ENCODE measurements at places on chromosomes 4 and X.

DNA sequence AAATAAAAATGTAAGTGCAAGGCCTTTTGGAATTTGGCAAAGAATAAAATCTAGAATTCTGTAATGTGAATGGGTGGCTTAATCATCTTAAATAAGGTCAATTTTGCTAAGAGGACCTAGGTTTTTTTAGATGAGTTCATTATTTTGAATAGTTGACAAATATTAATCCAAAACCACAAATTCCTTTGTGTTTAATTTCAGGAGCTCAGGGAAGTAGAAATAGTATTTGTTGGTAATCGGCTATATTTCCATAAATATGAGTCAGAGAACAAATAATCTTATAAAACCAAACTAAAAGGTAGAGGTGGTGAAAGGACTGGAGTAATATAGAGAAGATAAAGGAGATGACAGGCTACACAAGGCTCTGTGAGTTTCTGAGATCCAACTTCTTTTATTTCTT lies 190.4 kb upstream of the TLL1 start:
- H3K27me3 ChIP-seq, result no peaks in the 10 kb centered on the region
- H3K4me1 ChIP-seq, result no peaks in the 10 kb centered on the region
- no peak for DNase-seq
- H3K27ac ChIP-seq, result no peak overlapping the region
- no peaks in the 10 kb centered on the region for H3K36me3 ChIP-seq

DNA sequence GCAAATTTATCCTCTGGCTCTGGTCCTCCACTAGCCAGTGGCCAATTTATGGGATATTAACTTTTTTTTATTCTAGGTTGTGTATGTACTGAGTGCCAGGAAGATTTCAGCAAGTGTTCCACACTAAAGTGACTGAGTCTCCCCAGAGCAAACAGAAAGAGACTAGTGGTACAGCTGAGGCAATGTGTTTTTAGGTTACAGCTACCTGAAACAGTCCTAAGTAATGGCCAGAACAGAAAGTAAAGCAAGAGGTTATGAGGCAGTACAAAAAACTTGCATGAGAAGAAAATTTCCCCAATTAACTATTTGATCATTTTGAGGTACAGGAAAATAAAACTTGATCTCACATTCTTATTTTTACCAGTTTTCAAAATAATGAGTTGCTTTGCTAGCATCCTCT lies 31.2 kb downstream of the PRDM8 start:
- peaks cover 37% of the 10 kb centered on the region for H3K27me3 ChIP-seq
- DNase-seq, result no peak
- H3K4me1 ChIP-seq, result no peaks in the 10 kb centered on the region
- H3K36me3 ChIP-seq, result no peaks in the 10 kb centered on the region
- no peak overlapping the region for H3K4me3 ChIP-seq

GRCh38 chr4:72974694-72975487 lies 94.6 kb downstream of the COX18 start:
- DNase-seq, result no peak
- H3K27ac ChIP-seq, result no peak overlapping the region
- no peak overlapping the region for H3K4me3 ChIP-seq
- H3K4me1 ChIP-seq, result peaks cover 2% of the 10 kb centered on the region
- H3K36me3 ChIP-seq, result no peaks in the 10 kb centered on the region
- H3K27me3 ChIP-seq, result peaks cover 28% of the 10 kb centered on the region

DNA sequence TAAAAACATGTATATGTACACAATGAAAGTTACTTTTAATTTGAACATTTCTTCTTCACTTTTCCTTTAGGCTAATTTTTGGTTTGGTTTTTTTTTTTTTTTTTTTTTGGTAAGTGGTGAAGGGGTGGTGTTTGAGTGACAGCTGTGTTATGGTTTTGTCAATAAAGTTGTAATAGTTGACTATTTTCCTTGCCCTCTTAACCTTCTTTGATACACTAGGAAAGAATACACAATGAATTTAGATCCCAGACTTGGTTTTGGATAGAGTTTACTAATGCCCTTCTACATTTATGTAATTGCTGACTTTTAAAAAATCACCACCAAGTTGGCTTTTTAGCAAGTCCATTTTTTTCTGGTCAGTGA lies 38.1 kb upstream of the MSMO1 start:
- peaks cover 12% of the 10 kb centered on the region for H3K4me1 ChIP-seq
- no peak for DNase-seq
- no peak overlapping the region for H3K27ac ChIP-seq
- no peaks in the 10 kb centered on the region for H3K27me3 ChIP-seq
- no peak overlapping the region for H3K4me3 ChIP-seq

GRCh38 chr4:67725981-67726380 lies 25.0 kb upstream of the UBA6 start:
- H3K4me1 ChIP-seq, result no peaks in the 10 kb centered on the region
- no peak overlapping the region for H3K4me3 ChIP-seq
- no peaks in the 10 kb centered on the region for H3K27me3 ChIP-seq
- no peak for DNase-seq
- H3K36me3 ChIP-seq, result no peaks in the 10 kb centered on the region
- no peak overlapping the region for H3K27ac ChIP-seq

DNA sequence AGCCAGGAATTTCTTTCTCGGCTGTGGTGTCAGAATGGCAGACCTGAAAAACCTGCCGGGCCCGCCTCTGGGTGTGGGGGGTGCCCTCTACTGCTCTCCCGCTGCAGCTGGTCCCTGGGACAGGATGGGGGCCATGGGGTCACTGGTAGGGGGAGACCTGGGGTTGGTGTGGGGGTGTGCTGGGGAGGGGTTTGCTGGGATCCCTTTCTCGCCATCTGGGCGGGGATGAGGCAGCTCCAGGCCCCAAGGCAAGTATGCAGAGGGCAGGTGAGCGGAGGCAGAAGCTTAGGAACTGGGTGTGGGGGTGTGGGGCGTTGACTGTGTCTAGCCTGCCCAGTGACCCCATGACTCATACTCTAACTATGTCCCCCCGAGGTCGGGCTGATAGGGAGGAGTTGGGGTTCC lies 884 bp downstream of the CCDC120 start:
- no peak overlapping the region for H3K27ac ChIP-seq
- DNase-seq, result no peak
- peaks cover 12% of the 10 kb centered on the region for H3K4me1 ChIP-seq
- H3K27me3 ChIP-seq, result no peaks in the 10 kb centered on the region
- H3K36me3 ChIP-seq, result peaks cover 2% of the 10 kb centered on the region
- H3K4me3 ChIP-seq, result no peak overlapping the region

- H3K27ac ChIP-seq, result no peak overlapping the region
- H3K36me3 ChIP-seq, result no peaks in the 10 kb centered on the region
- DNase-seq, result no peak
- H3K27me3 ChIP-seq, result peaks cover 33% of the 10 kb centered on the region
Observed at GRCh38 chr4:52836678-52837077, 25.4 kb upstream of the RASL11B start.

DNA sequence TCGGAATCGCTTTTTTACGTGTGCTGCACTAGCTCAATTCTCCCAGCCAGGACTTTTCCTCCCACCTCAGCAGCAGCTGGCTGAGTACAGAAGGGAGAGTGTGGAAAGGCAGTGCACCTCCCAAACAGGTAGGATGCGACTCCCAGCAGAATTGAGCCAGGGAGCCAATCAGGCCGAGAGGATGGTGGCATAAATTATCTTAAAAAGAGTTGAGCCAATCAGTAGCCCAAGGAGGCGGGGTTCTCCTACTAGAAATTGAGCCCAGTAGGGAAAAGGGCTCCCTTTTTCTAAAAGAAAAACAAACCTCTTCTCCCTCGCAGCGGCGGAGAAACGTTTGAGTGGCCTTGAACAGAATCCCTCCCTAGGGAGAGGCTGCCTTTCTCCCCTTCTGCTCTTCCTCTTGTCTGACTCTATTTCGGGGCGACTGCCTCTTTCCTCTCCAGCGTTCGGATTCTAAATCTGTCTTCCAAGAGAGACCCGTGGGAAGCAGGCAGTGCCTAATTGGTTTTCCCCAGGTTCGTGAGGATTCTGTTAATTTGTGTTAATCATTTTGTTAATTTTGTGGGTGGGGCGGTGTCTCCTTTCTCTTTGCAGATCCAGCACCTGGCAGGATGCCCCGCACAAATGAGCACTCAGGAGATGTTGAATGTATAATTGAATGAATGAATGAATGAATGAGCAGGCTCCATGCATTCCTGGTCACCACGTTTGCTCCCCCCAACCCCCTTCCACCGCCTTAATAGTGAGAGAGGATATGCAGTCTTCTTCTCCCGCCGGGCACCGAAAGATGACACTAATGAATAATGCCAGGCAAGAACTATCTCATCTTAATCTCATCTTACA lies at the start of gene GABRG1:
GABRG1 (minus strand) TSS at position 142 of the 843 bp plus-strand sequence; CDS start at position 1, 141 bp downstream.
- H3K27ac ChIP-seq, result no peak within 1 kb of the TSS
- no peak for DNase-seq
- H3K4me1 ChIP-seq, result no peaks in the 10 kb centered on the region
- no peaks in the 10 kb centered on the region for H3K36me3 ChIP-seq
- no peak within 1 kb of the TSS for H3K4me3 ChIP-seq
- no peaks in the 10 kb centered on the region for H3K27me3 ChIP-seq

GRCh38 chr4:185796176-185796575 lies 15.8 kb downstream of the SORBS2 start:
- H3K27ac ChIP-seq, result no peak overlapping the region
- DNase-seq, result no peak
- no peak overlapping the region for H3K4me3 ChIP-seq
- H3K27me3 ChIP-seq, result no peaks in the 10 kb centered on the region
- no peaks in the 10 kb centered on the region for H3K4me1 ChIP-seq
- no peaks in the 10 kb centered on the region for H3K36me3 ChIP-seq

GRCh38 chrX:137929951-137930350 lies 364.0 kb downstream of the ZIC3 start:
- no peak overlapping the region for H3K4me3 ChIP-seq
- no peak overlapping the region for H3K27ac ChIP-seq
- no peaks in the 10 kb centered on the region for H3K36me3 ChIP-seq
- DNase-seq, result no peak
- no peaks in the 10 kb centered on the region for H3K4me1 ChIP-seq
- no peaks in the 10 kb centered on the region for H3K27me3 ChIP-seq

DNA sequence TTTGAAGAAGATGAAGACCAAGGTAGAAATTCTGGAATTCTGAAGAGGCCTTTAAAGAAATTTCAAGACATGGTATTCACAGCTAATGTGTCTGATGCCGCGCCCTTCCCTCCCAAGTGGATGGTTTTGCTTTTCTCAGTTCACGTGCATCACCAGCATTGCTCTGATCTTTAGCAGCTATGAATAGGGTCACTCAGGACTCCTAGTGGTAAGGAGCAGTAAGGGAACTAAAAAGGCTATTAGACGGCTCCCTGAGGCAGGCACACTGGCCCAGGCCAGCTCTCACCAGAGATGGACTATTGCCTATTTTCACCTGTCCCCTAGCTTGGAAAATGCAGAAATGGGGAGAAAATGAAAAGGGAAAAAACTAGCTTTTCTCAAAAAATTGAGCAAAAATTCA lies 447.5 kb upstream of the RASGEF1B start:
- no peak overlapping the region for H3K27ac ChIP-seq
- H3K4me1 ChIP-seq, result no peaks in the 10 kb centered on the region
- H3K36me3 ChIP-seq, result no peaks in the 10 kb centered on the region
- peaks cover 48% of the 10 kb centered on the region for H3K27me3 ChIP-seq
- no peak for DNase-seq

DNA sequence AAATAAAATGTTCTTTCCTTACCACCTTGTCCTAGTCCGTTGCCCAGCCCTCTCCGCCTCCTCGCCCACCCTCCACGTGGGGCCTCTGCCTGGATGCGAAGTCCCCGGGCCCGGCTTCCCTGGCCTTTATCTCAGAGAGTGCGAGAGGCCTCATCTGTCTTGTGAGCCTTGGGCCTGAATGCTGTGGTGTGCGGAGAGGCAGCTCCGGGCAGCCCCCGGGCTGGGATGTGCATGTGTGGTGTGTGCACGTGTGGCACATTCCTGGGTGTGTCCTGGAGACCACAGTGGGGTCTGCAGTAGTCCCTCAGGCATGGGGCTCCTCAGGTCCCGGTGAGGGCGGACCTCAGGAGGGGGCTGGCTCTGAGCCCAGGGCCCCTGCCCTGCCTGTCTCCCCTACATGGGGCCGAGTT lies 31.4 kb downstream of the DOK7 start:
- peaks cover 68% of the 10 kb centered on the region for H3K27me3 ChIP-seq
- peaks cover 6% of the 10 kb centered on the region for H3K36me3 ChIP-seq
- H3K4me3 ChIP-seq, result no peak overlapping the region

- no peak overlapping the region for H3K27ac ChIP-seq
- H3K36me3 ChIP-seq, result no peaks in the 10 kb centered on the region
- no peak overlapping the region for H3K4me3 ChIP-seq
Observed at GRCh38 chr4:56622176-56622575, 58.9 kb downstream of the HOPX start.

DNA sequence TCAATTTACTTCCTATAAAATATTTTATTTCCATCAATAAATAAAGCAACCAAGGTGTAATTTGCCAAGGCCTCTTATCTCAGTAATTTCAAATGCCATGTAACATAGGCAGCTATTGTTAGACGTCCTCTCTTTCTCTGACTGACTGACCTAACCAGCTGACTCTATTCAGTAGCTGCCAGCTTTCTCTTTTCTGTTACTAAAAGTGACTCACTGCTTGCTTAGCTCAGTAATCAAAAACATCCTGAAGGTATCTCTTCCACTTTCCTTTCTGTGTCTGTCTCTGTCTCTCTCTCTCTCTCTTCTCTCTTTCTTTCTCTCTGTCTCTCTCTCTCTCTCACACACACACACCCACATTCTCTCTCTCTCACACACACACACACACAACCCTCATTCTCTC lies 134.2 kb downstream of the SPOCK3 start:
- H3K4me3 ChIP-seq, result no peak overlapping the region
- H3K4me1 ChIP-seq, result no peaks in the 10 kb centered on the region
- H3K27ac ChIP-seq, result no peak overlapping the region
- no peaks in the 10 kb centered on the region for H3K27me3 ChIP-seq

DNA sequence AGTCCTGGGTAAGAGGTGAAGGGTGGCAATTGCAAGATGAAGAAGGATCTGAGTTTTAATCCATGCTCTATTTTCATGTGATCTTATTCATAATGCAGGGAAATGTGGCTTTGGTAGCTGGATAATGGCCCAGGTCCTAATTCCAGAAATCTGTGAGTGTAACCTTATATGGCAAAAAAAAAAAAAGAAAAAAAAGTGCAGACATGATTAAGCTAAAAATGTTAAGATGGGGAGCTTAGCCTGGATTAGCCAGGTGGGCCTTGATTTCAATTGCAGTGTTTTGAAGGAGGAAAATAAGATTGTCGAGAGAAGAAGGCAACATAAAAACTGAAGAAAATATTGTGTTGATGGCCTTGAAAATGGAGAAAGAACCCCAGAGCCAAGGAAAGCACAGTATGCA lies 867.7 kb upstream of the HS3ST1 start:
- H3K4me1 ChIP-seq, result no peaks in the 10 kb centered on the region
- H3K4me3 ChIP-seq, result no peak overlapping the region
- no peaks in the 10 kb centered on the region for H3K36me3 ChIP-seq
- DNase-seq, result no peak

GRCh38 chrX:12138361-12139313 lies at the start of gene FRMPD4:
Gene FRMPD4, plus strand, starts transcription at chrX:12138473. Its CDS starts 499 bp downstream, at chrX:12138972.
- no peaks in the 10 kb centered on the region for H3K4me1 ChIP-seq
- H3K36me3 ChIP-seq, result no peaks in the 10 kb centered on the region
- no peak within 1 kb of the TSS for H3K4me3 ChIP-seq
- H3K27me3 ChIP-seq, result no peaks in the 10 kb centered on the region
- no peak for DNase-seq
- no peak within 1 kb of the TSS for H3K27ac ChIP-seq

Data from effector memory CD8-positive, alpha-beta T cell (primary cell).